ENCODE measurements at places on chromosomes 12 and 14.

- DNase-seq, result no peak
Observed at GRCh38 chr12:98686603-98687002, 41.5 kb downstream of the APAF1 start.

DNA sequence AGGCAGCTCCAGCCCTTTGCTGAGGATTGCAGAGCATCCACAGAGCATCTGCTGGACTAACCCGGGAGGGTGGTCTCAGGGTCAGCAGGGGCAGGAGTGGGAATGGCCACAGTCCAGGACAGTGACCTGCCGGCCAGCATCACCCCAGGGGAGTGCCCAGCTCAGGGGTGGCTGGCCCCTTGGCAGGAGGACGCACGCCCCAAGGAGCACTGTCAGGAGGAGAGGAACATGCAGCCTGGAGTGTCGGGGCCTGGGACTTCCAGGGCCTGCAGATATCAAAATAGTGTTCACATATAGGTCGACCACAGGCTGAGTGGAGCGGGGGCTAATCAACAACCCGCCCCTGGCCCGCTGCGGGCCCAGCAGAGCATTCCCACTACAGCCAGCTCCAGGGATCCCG is 33.2 kb upstream of the TEX22 start:
- DNase-seq, result no peak

DNA sequence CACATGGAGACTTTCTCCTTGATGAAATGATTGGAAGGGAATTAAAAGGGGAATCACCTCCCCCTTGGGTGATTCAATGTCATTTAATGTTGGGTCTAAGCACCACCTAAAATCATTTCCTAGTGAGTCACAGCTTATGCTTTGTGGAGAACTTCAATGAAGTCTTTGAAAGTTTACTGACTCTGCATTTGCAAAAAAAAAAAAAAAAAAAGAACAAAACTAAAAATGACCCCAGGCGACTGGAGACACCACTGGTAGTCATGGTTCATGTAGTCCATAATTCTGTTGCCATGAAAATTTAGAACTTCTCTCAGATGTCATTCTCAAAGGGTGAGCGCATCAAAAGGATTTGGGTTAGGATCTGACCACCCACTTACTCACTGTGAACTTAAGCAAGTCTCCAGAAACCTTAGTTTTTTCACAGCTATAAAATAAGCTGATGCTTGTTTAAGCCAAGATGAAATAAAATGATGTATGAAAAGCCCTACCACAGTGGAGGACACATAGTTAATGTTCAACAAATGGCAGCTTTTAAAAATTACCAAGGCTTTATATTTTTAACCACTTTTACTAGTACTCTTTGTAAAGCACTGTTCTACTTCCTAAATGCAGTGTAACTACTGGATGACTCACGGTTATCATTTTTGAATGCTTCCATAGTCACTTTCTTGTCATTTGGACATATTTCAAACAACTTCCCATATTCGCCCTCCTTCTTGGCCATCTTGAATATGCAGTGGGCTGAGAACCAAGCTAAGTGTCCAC is 18.1 kb upstream of the KSR2 start:
- no peak for DNase-seq

DNA sequence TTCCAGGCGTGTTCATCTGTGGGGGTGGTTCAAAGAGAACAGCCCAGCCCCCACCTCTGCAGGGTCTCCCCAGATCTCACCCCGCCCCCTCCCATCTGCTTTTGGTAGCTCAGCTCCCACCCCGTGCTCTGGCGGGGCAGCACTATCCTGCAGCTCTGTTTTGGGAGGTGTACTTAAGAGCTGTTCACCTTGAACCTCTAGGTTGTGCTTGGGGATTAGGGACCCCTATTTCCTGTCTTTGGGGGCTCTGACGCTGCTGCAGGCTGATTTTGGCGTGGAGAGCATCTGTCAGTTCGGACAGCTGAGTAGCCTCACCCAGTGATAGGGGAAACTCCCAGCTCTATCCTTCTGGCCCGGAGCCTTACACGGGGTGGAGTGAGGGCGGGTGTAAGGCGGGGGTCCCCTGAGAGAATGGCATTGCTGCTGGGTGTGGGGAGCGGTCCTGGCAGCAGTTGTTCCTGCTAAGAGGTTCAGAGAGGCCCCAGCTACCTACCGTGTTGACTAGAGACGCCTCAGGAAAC is 765 bp downstream of the TMEM120B start:
- DNase-seq, result no peak

DNA sequence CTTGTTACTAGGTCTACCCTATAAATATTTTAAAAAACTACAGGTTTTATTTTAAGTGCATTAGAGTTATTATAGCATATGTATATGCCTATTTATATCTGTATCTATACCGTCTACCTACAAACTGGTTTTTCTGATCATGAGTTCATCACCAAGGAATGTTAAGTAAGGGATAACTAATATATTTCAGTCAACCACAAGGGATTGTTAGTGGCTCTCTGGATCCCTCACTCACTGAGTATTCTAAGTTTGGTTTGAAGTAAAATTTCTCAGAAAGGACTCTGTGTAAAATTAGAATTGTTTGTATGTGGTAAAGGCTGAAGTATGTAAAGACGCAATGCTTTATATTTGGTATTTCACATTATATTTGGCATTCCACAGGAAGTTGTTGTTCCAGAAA is 4.8 kb downstream of the EPYC start:
- DNase-seq, result no peak

DNA sequence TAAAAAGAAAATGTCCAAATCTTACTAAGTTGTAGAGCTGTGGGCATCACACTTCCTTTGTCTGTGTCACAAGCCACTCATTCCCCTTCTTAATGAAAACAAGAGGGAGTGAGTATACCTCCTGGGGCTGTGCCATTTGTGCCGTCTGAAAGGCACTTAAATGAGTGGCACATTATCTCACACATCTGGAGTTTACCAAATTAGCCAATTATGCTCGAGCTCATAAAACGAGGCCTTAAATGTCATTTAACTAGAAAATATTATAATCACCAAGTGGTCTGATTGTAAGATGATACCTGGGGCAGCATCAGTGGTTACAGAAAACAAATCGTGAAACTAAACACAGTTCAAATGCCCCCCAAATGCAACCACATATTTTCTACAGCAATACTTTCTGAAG is 146.1 kb downstream of the PAX9 start:
- no peak for DNase-seq

DNA sequence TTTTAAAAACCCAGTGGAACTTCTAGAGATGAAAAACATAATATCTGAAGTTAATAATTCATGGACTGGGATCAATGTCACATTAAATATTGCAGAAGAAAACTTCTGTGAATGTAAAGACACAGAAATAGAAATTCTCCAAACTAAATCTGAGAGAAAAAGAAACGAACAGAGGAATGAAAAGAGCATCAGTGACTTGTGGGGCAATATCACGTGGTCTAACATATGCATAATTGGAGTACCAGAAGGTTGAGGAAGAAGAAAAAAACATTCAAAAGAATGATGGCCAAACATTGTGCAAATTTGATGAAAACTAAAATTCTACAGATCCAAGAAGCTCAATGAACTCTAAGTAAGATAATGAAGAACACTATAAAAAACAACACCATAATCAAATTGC is 130.8 kb downstream of the EFCAB11 start:
- no peak for DNase-seq

GRCh38 chr12:1640328-1641234 is 11.6 kb downstream of the WNT5B start:
- DNase-seq, result no peak

DNA sequence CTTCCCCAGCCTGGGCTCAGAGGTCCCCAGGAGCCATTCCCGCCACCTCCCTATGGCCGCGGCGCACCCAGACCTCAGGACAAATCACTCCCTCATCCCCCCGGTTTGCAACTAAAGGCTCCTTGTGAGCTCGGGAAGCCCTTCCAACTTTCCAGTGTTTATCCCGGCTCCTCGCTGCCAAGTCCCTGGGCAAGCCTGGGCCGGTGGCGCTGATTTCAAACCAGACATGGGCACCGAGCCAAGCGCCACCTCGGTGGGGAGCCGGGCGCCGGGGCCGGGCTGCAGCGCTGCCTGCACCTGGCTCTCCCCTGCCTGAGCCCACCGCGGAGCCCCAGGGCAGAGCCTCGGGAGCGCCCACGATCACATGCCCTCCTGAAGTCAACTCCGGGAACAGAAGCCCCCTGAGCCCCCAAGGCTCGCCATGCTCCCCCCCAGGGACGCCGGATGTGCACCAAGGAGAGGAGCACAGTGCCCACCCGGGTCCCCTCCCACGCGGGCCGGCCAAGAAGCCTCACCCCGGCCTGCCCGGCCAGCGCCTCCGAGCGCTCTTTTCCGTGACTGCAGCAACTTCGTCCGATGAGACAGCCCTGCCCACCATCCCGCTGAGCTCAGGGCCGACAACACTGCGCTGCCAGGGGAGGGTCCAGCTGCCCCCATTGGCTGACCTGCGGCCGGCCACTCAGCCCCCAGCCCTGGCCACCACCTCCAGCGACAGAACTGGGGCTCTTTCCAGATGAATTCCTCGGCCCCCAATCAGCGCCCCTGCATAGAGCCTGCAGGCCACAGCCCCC is 50.0 kb downstream of the NCOR2 start:
- DNase-seq, result no peak

GRCh38 chr12:3328081-3328480 is 162.9 kb upstream of the PRMT8 start:
- no peak for DNase-seq

GRCh38 chr12:128513331-128513730 is 246.4 kb downstream of the TMEM132C start:
- DNase-seq, result no peak

DNA sequence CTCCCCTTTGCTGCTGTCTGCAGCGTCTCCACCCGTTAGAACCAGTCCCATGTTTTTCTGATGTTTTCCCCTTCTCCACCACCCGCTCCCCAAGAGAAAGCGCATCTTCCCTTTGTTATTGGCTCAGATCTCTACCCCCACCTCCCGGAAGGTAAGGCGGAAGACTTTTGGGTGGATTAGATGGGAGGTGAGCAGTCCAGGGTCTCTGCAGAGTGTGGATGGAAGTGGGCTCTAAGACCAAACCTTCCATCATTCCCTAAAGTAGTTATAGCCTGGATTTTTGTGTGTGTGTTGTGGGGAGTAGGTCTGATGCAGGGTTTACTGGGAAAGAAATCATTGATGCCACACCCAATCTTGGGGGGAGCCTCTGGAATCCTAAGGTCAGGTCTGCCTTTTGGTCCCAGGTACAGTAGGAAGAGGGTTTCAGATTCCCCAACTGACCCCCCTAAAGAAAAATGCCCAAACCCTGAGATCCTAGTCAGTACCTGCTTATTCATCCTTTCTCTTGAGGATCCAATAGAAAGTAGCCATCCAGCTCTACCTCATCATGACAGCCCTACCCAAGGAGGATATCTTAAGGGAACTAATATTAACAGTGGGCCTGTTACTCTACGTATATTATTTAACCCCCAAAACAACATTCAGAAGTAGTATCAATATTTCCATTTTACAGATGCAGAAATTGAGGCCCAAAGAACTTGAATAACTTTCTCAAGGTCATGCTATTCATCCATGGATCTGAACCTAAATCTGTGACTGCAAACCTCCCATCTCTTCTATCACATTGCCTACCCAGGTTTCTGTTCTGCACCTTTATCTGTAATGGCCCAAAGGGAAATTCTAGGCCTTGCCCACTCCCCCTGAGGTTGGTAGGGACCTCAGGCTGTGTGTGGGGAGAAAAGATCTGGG is 1.1 kb downstream of the KIF5A start:
- no peak for DNase-seq

GRCh38 chr14:67461341-67461985 is 27.1 kb downstream of the TMEM229B start:
- no peak for DNase-seq

DNA sequence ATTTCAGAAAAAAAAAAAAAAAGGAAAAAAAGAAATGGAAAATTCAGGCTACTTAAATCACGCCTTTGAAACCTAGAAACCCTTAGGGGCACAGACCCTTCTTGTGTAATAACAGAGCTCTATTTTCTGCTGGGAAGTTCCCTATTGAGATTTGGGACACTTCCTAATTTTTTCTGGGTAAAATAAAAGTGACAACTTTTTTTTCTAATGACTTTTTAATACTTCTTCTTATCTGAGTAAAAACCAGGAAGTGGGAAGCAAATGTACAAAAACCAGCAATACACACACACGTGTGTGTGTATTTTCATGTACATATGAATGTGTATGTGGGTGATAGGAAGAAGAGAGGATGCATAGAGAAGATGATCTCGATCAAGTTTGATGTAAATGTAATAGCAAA is 35.8 kb downstream of the ETV6 start:
- DNase-seq, result no peak

DNA sequence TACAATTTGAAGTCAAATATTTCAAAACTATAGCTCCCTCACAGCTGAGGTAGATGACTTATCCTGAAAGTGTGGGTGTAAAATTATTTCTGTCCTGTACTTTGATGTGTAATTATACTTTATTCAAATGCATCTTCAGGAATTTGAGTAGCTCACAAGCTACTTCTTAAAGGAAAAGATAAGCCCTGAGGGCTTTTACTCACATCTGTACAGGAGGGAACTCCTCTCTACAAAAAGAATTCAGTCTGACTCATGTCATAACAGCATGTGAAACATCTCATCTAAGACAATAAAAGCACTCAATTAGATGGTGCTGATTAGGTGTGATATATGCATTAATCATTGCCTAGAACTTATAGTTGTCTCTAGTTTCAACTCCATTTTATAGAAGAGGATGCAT is 452.0 kb downstream of the PRKD1 start:
- DNase-seq, result no peak

GRCh38 chr14:104827177-104828055 is 26.5 kb downstream of the ZBTB42 start:
- DNase-seq, result no peak

GRCh38 chr12:118409834-118410233 is 33.5 kb downstream of the SUDS3 start:
- no peak for DNase-seq

GRCh38 chr14:51507906-51508511 is 143.7 kb upstream of the FRMD6 start:
- DNase-seq, result no peak

DNA sequence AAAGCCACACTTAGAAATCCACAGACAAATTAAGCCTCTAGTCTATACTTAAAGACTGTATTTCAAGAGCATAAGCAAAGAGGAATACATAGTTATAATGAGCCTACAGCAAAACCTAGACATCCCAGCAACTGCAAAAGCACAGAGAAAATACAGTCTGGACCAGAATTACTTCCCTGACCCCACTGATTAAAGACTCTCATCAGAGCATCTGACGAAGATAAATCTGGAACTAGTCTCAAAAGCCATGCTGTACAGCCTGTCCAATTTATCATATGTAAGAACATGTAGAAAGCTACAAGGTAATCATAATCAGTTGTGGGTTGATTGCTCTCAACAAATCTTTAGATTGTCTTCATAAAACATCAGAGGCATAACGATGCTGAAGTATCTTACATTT is 285.1 kb upstream of the CAND1 start:
- no peak for DNase-seq

DNA sequence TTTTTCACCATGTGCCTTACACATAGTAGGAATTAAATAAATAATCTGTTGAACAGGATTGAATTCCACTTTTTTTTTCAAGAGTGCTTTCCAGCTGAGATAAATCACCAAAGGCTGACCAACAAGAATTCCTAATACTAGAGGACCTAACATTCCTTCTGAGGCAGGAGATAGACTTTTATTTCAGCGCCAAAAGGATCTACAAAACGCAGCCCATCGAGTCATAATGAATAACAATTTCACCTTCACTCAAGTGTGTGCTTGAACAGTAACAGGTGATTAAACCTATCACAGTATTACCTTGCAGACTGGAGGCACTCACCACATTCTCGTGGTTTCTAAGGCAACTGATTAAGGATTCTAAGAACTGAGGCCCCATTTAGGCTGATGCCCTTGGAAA is 224.3 kb upstream of the ATP2B1 start:
- DNase-seq, result no peak

All from stimulated activated CD8-positive, alpha-beta memory T cell treated with anti-CD3 and anti-CD28 coated beads, Interleukin-4, amount 100 ng/mL, for 1 hour (primary cell).